AG08396 (cell line): ENCODE measurements at places on chromosomes 5 and 9.

DNA sequence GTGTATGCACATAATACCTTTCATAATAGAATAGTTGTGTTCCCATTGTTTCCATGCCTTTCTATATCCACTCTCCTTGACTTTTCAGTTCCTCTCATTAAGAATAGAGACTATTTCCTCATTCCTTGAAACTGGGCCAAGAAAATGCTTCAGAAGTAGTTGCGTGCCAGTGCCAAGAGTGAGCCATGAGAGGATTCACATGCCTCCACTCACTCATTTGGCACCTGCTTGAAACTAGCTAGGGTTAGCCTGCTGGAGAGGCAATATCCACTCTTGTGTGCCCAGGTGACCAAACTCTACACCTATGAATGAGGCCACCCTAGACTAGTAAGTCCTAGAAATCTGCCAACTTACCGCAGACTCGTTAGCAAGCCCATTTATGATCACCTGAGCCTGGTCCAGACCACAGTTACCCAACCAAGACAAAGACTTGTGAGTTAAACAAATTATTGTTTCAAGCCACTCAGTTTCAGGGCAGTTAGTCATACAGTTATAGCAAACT lies 276.3 kb downstream of the EPB41L4A start:
- DNase-seq = no peak

DNA sequence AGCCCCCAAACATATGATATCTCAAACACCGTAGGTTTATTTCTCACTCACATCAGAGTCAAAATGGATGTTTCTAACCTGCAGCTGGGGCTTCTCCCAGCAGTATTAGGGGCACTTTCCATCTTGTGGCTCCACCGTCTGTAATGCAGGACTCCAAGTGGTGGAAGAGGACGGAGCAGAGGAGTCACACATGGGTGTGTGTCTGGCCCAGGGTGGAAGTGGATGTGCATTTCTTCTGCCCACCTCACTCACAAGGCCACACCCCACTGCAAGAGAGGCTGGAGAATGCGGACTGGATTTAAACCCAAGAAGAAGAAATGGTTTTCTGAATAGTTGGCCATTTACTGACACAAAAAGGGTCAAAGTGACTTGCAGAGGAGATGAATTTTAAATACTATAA lies 13.9 kb downstream of the IL7R start:
- DNase-seq = no peak

DNA sequence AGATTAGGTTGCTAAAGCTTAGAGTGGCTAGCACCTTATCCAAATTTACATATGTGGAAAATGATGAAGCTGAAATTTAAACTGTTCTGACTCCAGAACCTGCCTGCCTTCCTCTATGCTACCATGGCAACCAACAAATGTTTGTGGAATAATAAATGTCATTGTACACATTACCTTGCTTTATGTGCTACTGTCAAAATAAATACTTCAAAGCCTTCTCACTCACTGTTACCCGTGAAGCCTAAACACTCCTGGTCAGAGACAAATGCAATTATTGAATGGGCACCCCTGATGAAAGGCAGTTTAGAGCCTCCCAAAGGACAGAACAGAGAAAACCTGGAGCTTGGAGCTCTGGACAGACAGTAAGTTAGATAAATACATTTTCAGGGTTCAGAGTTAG lies 158.6 kb downstream of the FAM114A2 start:
- no peak for DNase-seq

DNA sequence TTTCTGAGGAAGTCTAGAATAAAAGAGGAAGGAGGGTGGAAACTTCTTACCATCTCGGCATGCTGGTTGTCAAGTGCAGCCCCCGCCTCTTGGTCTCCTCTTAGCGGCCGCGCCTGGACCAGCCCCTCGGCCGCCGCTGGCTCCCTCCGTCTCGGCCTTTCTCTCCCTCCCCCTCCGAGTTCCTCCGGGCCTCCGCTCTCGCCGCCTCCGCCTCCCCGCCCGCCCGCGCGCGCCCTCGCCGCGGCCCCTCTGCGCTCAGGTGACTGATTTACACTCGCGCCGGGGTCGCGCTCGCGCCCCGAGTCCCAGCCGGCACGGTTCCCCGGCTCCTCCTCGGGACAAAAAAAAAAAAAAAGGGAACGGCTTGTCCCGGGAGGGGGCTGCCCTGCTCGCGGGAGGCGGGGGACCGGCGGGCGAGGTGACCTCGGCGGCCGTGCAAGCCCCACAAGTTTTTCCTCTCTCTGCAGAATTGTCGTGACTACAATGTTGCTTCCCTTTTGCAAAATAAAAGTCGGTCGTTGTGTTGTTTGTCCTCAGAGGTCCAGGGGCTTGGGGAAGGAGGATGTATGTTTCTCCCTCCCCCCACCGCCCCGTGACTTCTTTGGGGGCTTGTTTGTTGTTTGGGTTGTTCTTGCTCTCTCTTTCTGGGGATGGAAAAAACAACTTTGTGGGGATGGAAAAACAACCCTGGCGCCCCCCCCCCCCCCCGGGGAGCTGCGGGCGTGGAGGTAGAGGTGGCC lies at the start of gene BNC2:
Gene BNC2, minus strand, starts transcription at position 75 of the 740 bp plus-strand sequence. Its CDS starts 22 bp downstream, at position 53.
- peak; percentile 82 for DNase-seq

- no peak for DNase-seq
These were observed 2.9 kb downstream of the RBM27 start for GRCh38 chr5:146206257-146206656.

DNA sequence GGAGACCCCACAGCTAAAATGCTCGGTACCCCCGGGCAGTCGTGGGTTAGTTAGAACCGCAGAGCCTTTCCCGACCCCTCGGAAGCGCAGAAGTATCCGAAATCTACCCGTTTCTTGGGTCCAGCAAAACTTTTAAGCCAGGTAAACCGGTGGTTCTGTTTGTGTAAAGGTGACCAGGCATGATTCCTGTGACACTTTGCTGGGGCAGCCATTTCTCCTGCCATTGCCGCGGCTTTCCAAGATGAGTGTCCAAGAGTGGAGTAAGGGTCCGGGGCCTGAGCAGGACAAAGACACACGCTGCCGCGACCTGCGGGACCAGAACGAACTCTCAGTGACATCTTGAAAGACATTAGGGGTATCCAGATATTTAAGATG lies 655 bp downstream of the MARVELD2 start:
- no peak for DNase-seq

GRCh38 chr9:131658377-131659129 lies 81.3 kb downstream of the RAPGEF1 start:
- peak; percentile 74 for DNase-seq

- DNase-seq = peak; percentile 78
These were observed 530 bp downstream of the UCK1 start for GRCh38 chr9:131530546-131530919.

DNA sequence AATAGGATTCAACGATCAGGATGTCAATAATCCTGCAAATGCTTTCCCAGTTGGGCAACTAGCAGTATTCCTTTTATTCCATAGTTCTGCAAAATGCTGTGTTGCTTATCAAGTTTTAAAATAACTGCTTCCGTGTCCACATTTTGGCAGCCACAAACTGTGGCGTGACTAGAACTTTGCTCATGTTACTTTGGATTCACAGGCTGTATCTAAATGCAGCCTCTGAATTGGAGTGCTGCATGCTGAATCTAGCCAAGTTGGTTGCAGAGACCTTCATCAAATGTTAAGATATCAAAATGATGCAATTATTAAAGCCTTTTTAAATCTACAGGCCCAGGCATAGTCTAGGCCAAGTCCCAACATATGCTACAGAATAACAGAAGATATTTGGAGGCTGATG lies 249.2 kb downstream of the NR2F1-AS1 start:
- DNase-seq = no peak

GRCh38 chr9:95338243-95338642 lies 20.7 kb upstream of the FANCC start:
- DNase-seq = no peak

- DNase-seq = no peak
These were observed 47.0 kb downstream of the SPRY4 start for GRCh38 chr5:142277796-142278195.

DNA sequence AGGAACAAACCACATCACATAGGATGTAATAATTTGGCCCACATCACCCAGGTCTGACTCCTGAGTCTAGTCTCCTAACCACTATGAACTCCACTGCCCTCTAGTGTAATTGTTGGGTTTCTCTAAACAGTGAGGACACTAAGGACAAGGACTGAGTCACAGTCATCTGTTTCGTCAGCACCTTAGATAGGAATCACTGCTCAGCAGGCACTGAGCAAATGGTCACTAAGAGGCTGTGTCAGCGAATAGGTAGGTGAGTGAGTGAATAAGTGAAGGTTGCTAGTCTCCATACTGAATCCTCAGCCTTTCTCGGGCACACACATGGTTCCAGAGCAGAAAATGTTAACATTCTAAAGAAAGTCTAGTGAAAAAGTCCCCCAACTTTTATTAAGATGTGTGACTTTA lies 278.6 kb downstream of the SPOCK1 start:
- DNase-seq = peak; percentile 68

DNA sequence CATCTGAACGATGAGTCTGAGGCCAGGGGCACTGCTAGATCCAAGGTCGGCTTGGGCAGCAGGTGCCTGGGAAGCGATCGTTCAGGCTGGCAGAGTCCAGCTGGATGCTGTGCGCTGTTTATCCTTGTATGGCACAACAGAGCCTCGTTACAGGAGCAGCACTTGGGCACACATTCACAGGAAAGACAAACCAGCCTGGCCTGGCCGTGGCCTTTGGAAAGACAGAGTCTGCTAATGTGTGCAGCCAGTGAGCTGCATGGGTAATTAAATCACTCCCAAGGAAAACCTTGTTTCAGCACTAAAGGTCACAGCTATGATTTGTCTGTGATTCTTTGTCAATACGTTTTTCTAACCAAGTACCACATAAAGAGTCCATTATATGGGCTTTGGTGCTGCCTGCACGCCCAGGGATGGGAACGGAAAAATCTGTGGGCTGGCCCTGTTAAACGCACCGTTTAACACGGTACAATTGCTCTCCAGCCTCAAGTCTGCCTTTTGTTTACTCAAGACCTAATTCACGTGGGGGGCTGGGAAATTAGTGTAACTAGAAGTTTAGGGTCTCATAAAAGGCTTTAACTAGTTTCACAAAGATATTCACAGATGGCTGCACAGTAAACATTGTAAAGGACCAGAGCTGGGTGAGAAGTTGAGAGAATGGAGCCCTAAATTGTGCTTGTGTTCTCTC lies 509.3 kb downstream of the KDM4C start:
- no peak for DNase-seq

- DNase-seq = no peak
These were observed 581.3 kb upstream of the KLF4 start for GRCh38 chr9:108070861-108071260.

- DNase-seq = peak; percentile 66
These were observed 3.2 kb downstream of the RAB24 start for GRCh38 chr5:177300236-177300880.

GRCh38 chr9:135216236-135216635 lies 128.8 kb downstream of the OLFM1 start:
- DNase-seq = no peak

GRCh38 chr9:99266255-99267023 lies 44.4 kb downstream of the SEC61B start:
- peak; percentile 59 for DNase-seq

- DNase-seq = no peak
These were observed 164.3 kb upstream of the CLINT1 start for GRCh38 chr5:158023266-158023665.

GRCh38 chr5:82679660-82680059 lies 397.5 kb downstream of the TMEM167A start:
- no peak for DNase-seq
